ENCODE measurements at places on chromosomes 3 and 15. TPM values are rescaled to one million over a fixed set of nuclear protein-coding genes. Genes with fewer than 3 reads are reported as not detected.

Gene MAP1A
- total RNA-seq: 14.9 TPM

Gene PLXND1
- 305 TPM for total RNA-seq

Gene MAGI1
- 72.1 TPM for total RNA-seq

Gene GOLGA8G
- total RNA-seq: not detected

Gene MCF2L2
- 0.67 TPM for total RNA-seq

Gene ZPLD1
- total RNA-seq: not detected

Gene BAHD1
- 39.9 TPM for total RNA-seq

Gene OIP5
- total RNA-seq: 1.0 TPM

Gene GPR149
- total RNA-seq: not detected

Gene GXYLT2
- 38.0 TPM for total RNA-seq

Gene TIMP4
- 3.7 TPM for total RNA-seq

Gene GPR27
- not detected for total RNA-seq

Gene TMEM45A
- total RNA-seq: 0.66 TPM

Gene EPB42
- total RNA-seq: not detected

Gene TNFSF10
- total RNA-seq: 131 TPM

Gene SLC28A2
- 62.6 TPM for total RNA-seq

Gene GABRB3
- total RNA-seq: 3.2 TPM

Gene C3orf22
- not detected for total RNA-seq

Gene CACNA1D
- 101 TPM for total RNA-seq

Gene CORO2B
- total RNA-seq: 9.1 TPM

Gene MINAR1
- 1.7 TPM for total RNA-seq

Gene AGTR1
- 1.2 TPM for total RNA-seq

Gene SCG3
- total RNA-seq: 1.1 TPM

Gene SCG5
- 17.2 TPM for total RNA-seq

Gene NTRK3
- 5.8 TPM for total RNA-seq

Gene CPNE9
- not detected for total RNA-seq

Gene LSMEM2
- not detected for total RNA-seq

Gene MORC1
- total RNA-seq: 0.54 TPM

Gene UROC1
- not detected for total RNA-seq

Gene SOX14
- not detected for total RNA-seq

Gene PRSS50
- not detected for total RNA-seq

Gene ADAMTS17
- total RNA-seq: 8.3 TPM

Gene SLC51B
- 151 TPM for total RNA-seq

Gene EBLN2
- 12.2 TPM for total RNA-seq

Gene RTP4
- total RNA-seq: 6.3 TPM

Gene GPR176
- total RNA-seq: 2.9 TPM

Gene MEIS2
- 40.4 TPM for total RNA-seq

Gene CEP19
- not detected for total RNA-seq

Gene GOLGA8J
- not detected for total RNA-seq

Gene TRIM42
- not detected for total RNA-seq

Gene SPTBN5
- 0.27 TPM for total RNA-seq

Gene NR2E3
- total RNA-seq: 1.3 TPM

Gene LRRN1
- 3.6 TPM for total RNA-seq

Gene ANKUB1
- total RNA-seq: not detected

Gene RSRC1
- 24.5 TPM for total RNA-seq

Gene SERINC4
- total RNA-seq: not detected

Gene NUP210
- 29.5 TPM for total RNA-seq

Gene CAMKV
- 2.1 TPM for total RNA-seq

Gene PCLAF
- total RNA-seq: 4.7 TPM

Gene GOLGA8T
- total RNA-seq: not detected

Gene GABRR3
- total RNA-seq: not detected

Gene FANCD2OS
- not detected for total RNA-seq

Gene ILDR1
- total RNA-seq: 4.3 TPM
